ENCODE measurements at places on chromosomes 3 and 15. TPM values are rescaled to one million over a fixed set of nuclear protein-coding genes. Genes with fewer than 3 reads are reported as not detected.

SLC24A5 gene
- not detected for total RNA-seq

HGD gene
- total RNA-seq: 19.1 TPM

HAUS2 gene
- 18.5 TPM for total RNA-seq

GOLGA6A gene
- not detected for total RNA-seq

SCN11A gene
- 0.05 TPM for total RNA-seq

MCTP2 gene
- total RNA-seq: 16.2 TPM

NR1D2 gene
- 132 TPM for total RNA-seq

ERC2 gene
- not detected for total RNA-seq

TMEM212 gene
- total RNA-seq: not detected

LRRC49 gene
- total RNA-seq: 6.9 TPM

OIP5 gene
- total RNA-seq: 1.2 TPM

GOLGA6L4 gene
- 2.9 TPM for total RNA-seq

GRCh38 chr3:130795396-130795795 lies 48.8 kb upstream of the PIK3R4 start:
- no peaks in the 10 kb centered on the region for H3K36me3 ChIP-seq
- H3K4me1 ChIP-seq: no peaks in the 10 kb centered on the region
- no peak for DNase-seq
- peaks cover 37% of the 10 kb centered on the region for H3K27me3 ChIP-seq
- no peak overlapping the region for H3K27ac ChIP-seq
- no peak overlapping the region for H3K4me3 ChIP-seq

DNA sequence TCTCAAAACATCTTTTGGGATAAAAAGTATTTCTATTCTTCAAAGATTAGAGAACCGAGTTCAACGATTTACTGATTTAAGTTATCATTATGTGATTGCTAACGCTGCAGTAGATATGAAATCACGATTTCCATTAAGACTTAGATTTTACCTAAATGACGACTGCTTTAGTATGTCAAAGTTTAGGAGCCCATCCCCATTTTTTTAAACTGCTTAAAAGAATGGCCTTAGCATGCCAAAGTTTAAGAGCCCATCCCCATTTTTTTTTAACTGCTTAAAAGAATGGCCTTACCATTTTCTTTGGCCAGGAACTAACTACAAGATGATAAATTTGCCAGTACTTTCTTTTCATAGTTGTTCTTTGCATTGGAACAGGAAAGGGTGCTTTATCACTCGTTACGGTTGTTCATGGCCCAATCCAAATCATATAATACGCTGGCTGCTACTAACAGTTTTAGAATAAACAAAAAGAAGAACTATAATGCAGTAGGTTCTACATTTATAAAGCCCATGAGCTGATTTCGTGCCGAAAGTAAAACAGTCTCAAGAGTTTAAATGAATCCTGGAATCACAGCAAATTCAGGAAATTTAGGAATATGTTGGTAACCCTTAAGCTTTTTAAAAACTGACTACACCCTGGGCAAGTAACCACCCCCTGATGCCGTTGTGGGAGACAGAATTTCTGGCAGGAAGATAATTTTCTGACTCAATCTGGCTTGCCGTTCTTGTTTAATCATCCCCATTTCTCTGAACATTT lies 869 bp upstream of the TSC22D2 start:
- no peaks in the 10 kb centered on the region for H3K27me3 ChIP-seq
- H3K27ac ChIP-seq: peak overlapping the region; percentile 87
- H3K4me1 ChIP-seq: peaks cover 21% of the 10 kb centered on the region
- no peak for DNase-seq

- H3K36me3 ChIP-seq: no peaks in the 10 kb centered on the region
- DNase-seq: peak; percentile 6
- H3K4me3 ChIP-seq: peak overlapping the region; percentile 72
- no peaks in the 10 kb centered on the region for H3K27me3 ChIP-seq
- peak overlapping the region; percentile 90 for H3K27ac ChIP-seq
These were observed 183.9 kb downstream of the TPRG1 start for GRCh38 chr3:189355481-189356201.

- H3K4me1 ChIP-seq: no peaks in the 10 kb centered on the region
- H3K27me3 ChIP-seq: peaks cover 42% of the 10 kb centered on the region
- no peak overlapping the region for H3K27ac ChIP-seq
These were observed 30.4 kb downstream of the TMEM212 start for GRCh38 chr3:171873580-171873979.

GRCh38 chr3:113648524-113648923 lies 47.9 kb downstream of the USF3 start:
- H3K4me1 ChIP-seq: no peaks in the 10 kb centered on the region
- H3K27me3 ChIP-seq: no peaks in the 10 kb centered on the region
- DNase-seq: no peak
- no peak overlapping the region for H3K27ac ChIP-seq

- H3K36me3 ChIP-seq: no peaks in the 10 kb centered on the region
- H3K27ac ChIP-seq: no peak overlapping the region
- no peak for DNase-seq
- H3K4me3 ChIP-seq: no peak overlapping the region
- peaks cover 7% of the 10 kb centered on the region for H3K4me1 ChIP-seq
- peaks cover 26% of the 10 kb centered on the region for H3K27me3 ChIP-seq
These were observed 13.2 kb downstream of the MRAS start for GRCh38 chr3:138361561-138361971.

- no peaks in the 10 kb centered on the region for H3K4me1 ChIP-seq
- DNase-seq: no peak
- H3K27ac ChIP-seq: no peak overlapping the region
- H3K36me3 ChIP-seq: no peaks in the 10 kb centered on the region
These were observed 282.6 kb downstream of the GAP43 start for GRCh38 chr3:115905871-115906270.

DNA sequence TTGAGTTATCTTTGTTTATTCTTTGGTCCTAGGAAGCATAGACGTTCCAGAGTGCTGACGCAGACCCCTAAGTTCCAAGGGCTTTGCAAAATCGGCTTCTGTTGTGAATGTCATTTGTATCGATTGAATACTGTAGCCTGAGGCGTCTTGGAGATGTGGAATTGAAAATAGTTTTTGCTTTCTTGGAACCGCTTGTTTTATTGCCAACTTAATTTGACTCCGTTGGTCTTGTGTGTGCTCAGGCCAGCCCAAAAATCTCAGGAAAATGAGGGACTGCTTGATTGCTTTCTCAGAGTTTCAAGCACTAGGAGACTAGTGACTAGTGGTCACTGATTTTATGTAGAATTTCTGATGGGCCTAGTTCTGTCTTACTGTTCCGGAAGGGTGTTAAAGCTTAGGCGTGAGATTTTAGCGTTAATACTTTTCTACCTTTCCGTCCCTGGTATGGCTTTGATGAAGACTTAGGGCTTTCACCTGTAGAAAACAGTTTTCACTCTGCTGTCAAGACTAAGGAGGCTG lies 263 bp upstream of the UTS2B start:
- peak overlapping the region; percentile 76 for H3K4me3 ChIP-seq
- H3K27me3 ChIP-seq: peaks cover 14% of the 10 kb centered on the region

GRCh38 chr3:42660131-42660715 lies 6.7 kb downstream of the ZBTB47 start:
- no peak overlapping the region for H3K4me3 ChIP-seq
- no peaks in the 10 kb centered on the region for H3K36me3 ChIP-seq
- peak overlapping the region; percentile 60 for H3K27ac ChIP-seq
- H3K4me1 ChIP-seq: peaks cover 5% of the 10 kb centered on the region
- DNase-seq: no peak

GRCh38 chr3:176079785-176080184 lies 1117.5 kb downstream of the TBL1XR1 start:
- no peaks in the 10 kb centered on the region for H3K27me3 ChIP-seq
- H3K36me3 ChIP-seq: no peaks in the 10 kb centered on the region
- no peak overlapping the region for H3K27ac ChIP-seq
- no peaks in the 10 kb centered on the region for H3K4me1 ChIP-seq

DNA sequence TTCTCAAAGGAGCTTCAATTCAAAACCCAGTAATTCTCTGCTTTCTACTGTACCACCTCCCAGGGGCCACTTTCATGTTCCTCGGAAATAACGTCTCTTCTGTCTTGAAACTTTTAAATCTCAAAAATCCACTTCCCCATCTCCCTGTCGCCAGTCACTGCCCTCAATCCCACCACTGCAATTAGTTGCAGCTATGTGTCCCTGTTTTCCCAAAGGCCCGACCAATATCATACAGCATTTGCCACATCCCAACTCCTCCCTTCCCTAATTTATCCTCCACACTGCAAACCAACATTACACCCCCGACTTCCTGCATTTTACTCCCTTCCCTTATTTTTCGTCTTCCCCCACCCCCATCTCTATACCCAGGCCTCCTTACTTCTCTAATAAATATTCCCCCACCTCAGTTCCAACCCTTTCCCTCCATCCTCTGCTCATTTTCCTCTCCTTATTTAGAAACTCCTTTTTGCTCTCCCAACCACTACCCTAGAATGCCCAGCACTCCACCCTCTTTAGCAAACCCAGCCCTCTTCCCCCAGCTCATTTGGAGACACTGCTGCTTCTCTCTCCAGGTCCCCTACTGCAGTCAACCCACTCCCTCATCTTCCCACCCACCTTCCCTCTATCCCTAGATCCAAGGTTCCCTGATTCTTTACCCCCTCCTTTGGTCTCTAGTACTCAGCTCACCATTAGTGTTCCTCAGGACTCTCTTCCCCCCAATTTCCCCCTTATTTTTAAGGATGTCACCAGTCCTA lies 1.1 kb downstream of the NPTN start:
- H3K27ac ChIP-seq: peak overlapping the region; percentile 94
- no peak for DNase-seq
- peak overlapping the region; percentile 97 for H3K4me3 ChIP-seq
- peaks cover 5% of the 10 kb centered on the region for H3K36me3 ChIP-seq

DNA sequence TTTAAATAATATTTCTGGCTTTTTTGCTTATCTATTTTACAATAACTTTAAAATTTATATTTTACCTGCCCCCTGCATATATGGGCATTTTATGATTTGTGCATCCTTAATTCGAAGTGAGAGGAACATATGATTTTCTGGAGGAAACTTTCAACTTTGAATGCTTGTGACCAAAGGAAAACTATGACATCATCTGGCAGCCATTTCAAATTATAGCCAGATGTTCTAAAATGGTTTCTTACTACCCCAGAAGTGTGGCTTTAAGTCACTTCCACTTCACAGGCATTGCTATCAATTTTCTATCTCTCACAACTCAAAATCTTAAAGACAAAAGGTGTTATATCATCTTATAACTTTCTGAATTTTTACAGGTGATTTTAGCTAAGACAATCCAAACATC lies 508.8 kb downstream of the RBMS3 start:
- DNase-seq: no peak
- H3K27ac ChIP-seq: no peak overlapping the region
- no peaks in the 10 kb centered on the region for H3K36me3 ChIP-seq
- H3K4me3 ChIP-seq: no peak overlapping the region

DNA sequence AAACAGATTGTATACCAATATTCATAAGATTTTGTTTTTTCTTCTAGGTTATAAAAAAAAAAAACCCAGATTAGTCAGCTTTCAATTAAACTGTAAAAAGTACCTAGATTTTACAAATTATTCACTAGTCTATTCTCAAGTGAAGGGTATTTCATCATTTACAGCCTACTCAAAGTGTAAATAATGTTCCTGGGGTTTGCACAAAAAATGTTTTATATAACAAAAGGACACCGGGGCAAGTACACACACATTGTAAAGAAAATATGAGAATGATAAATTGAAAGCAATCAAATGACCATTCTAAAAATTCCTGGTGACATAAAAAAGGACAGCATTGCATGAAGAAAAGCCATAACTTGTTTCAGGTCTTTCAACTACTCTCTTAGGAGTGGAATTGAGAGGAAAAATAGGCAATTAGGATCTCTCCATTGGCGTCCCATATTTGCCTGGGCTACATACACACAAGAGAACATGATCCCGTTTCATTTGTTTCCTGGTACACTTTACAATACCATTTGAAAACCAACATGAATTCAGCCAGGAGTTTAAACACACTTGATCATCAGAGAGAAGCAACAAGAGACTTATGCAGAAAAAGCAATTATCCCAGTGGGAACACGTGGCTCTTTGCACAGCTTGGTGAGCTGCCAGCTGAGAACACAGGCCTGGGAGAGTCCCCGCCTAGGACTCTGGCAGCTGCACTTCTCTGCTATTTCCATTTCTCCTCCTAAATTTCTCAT lies 1039.2 kb downstream of the ROBO1 start:
- H3K4me1 ChIP-seq: no peaks in the 10 kb centered on the region
- no peak for DNase-seq
- no peaks in the 10 kb centered on the region for H3K27me3 ChIP-seq
- H3K36me3 ChIP-seq: no peaks in the 10 kb centered on the region

- no peaks in the 10 kb centered on the region for H3K36me3 ChIP-seq
- H3K4me3 ChIP-seq: no peak overlapping the region
- no peak for DNase-seq
These were observed 63.1 kb upstream of the BOC start for GRCh38 chr3:113148284-113148683.

GRCh38 chr3:141294848-141295247 lies 63.2 kb downstream of the PXYLP1 start:
- peak overlapping the region; percentile 93 for H3K27ac ChIP-seq
- H3K27me3 ChIP-seq: no peaks in the 10 kb centered on the region
- peaks cover 2% of the 10 kb centered on the region for H3K36me3 ChIP-seq
- H3K4me3 ChIP-seq: peak overlapping the region; percentile 82
- DNase-seq: no peak
- peaks cover 11% of the 10 kb centered on the region for H3K4me1 ChIP-seq

DNA sequence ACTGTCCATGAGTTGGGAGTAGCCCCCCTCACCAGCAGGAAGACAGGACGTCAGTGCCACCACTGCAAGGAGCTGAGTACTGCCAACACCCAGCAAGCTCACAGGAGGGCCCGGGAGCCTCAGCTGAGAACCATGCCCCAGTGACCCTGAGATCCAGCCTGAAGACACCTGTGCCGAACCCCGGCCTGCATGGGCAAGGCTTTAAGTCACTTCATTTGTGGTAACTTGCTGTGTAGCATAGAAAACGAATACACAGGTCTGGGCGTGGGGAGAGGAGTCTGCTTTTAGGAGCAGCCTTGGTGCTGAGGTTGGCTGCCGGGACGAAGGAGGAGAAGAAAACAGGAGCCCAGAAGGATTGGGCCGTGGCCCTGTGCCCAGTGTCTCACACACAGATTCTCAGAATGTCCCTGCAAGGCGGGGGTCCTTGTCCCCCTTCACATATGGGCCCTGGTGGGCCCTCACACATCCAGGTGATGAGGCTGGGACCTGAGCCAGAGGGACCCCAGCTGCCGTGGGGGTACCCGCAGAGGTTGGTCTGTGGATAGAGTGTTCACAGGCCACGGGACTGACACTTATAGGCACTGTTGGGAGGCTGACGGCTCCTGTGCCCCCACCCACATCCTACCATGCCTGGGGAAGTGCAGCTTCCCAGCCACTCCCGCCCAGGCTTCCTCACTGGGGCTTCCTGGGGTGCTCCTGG lies 85.3 kb downstream of the PLXNA1 start:
- H3K36me3 ChIP-seq: peaks cover 3% of the 10 kb centered on the region
- H3K27ac ChIP-seq: no peak overlapping the region
- DNase-seq: no peak

DNA sequence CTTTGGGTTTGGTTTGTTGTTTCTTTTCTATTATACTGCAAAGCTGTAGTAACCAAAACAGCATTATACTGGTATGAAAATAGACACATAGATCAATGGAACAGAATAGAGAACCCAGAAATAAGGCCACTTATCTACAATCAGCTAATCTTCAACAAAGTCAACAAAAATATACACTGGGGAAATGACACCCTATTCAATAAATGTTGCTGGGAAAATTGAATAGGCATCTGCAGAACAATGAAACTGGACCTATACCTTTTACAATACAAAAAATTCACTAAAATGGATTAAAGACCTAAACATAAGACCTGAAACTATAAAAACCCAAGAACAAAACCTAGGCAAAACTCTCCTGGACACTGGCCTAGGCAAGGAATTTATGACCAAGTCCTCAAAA lies 52.9 kb downstream of the TLNRD1 start:
- H3K27ac ChIP-seq: no peak overlapping the region
- H3K4me1 ChIP-seq: no peaks in the 10 kb centered on the region
- H3K27me3 ChIP-seq: no peaks in the 10 kb centered on the region
- no peaks in the 10 kb centered on the region for H3K36me3 ChIP-seq

All from T-helper 17 cell (primary cell).